ENCODE measurements at places on chromosomes 7 and 10.

- DNase-seq = peak; percentile 0
Observed at GRCh38 chr7:138449580-138449979, 10.5 kb upstream of the TRIM24 start.

DNA sequence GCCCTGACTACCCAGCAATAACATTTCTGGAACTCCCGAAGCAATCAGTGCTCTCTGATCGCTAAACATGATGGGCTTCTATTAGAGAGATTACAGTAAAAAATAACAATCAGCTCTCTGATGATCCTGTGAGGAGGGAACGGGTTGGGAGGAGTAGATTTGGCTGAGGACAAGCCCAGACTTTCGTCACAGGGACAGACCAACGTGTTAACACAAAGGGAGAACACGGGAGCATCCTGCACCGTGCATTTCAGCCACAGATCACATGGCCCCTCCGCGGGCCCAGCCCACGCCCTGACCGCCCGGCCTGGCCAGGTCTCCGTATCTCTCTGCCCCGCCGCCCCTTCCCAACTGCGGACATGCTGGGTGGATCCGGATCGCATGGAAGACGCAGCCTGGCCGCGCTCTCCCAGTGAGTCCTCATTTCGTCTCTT lies 95.0 kb upstream of the AGBL3 start:
- DNase-seq = peak; percentile 70

DNA sequence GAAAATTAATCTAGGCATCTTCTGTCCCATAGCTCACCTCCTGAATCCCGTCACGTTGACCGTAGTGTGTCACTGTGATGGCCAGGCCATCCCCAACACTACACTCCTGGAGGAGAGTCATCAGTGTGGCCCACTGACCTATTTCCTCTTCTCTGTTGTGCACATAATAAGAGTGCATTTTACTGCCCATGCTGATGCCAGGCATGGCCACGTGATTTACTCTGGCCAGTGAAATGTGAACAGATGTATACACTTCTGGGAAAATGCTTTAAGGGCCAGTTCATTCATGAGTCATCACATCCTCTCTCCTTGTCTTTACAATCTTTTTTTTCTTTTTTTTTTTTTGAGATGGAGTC lies 101.9 kb upstream of the PIP4K2A start:
- DNase-seq = no peak

DNA sequence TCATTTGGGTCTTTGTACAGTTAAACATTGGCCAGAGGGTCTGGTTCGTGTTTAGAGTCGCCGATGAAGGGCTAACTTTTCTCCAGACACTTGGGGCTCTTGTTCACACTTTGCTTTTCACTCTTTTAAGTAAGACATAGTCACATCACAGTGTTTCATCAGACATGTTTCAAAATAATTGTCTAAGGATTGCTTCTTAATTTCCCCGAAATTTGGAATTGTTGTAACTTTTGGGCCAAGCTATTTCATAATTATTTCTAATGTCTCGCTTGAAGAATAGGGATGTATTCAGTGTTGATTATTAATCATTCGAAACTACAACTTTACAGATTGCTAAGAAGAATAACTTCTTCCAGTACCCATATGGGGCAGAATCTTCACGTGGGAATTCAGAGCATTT lies 92.8 kb downstream of the TCF7L2 start:
- DNase-seq = no peak

- no peak for DNase-seq
Observed at GRCh38 chr7:108308276-108308675, 148.0 kb downstream of the NRCAM start.

GRCh38 chr7:129454249-129454551 lies 20.0 kb downstream of the STRIP2 start:
- DNase-seq = no peak

DNA sequence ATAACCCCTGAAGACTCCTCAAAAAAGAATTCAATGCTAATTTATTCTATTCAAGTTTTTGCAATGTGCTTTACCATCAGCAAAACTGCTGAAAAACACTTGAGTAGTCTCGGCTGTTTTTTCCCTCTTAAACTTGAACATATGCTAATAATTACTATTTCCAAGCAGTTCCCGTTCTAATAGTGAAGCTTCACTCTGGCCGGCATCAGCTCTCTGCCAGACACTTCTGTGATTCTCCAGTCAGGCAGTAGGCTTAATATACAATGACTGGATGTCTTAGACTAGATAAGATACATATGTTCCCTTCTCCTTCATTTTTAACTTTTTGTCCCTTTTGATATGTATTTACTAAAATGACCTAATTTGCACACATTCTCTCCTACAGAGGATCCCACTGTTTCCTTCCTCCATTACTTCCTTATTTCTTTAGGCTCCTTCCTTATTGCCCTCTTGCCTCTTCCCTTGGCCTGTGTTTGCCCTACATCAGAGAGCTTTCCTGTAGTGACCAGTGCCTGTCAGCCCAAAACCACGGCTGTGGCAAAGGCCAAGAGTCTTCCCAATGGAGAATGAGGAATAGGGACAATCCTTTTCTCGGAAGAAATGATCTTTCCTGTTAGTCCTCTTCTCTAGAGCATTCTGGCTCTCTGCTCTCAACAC lies 23.5 kb downstream of the HEPACAM2 start:
- DNase-seq = no peak

DNA sequence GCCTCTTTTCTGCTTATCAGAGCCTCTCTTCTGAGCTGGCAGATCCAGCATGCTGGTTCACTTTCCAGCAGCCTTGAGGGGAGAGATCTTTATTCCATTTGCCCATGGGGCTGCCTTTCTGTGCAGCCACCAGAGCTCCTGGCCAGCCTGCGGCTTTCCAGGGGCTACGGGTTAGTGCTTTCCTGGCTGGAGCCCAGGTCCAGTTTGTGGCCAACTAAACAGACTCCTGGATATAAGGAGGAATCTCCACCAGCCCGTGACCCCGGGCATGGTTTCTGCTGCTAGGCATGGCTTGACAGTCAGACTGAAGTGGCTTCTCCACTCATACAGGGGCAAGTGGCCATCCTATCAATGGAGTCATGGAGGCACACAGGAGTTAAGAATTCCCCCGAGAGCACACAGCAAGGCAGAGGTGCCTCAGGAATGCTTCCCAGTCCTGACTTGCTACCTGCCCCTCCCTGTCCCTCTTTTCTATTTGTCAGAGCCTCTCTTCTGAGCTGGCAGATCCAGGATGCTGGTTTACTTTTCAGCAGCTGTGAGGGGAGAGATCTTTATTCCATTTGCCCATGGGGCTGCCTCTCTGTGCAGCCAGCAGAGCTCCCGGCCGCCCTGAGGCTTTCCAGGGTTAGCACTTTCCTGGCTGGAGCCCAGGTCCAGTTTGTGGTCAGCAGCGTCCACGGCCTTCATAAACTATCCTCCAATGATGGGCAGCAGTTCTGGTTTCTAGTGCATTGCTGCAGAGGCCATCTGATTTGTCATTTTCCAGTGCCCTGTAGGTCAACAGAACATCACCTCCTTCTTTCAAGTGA lies 35.9 kb downstream of the TSPAN15 start:
- DNase-seq = no peak

DNA sequence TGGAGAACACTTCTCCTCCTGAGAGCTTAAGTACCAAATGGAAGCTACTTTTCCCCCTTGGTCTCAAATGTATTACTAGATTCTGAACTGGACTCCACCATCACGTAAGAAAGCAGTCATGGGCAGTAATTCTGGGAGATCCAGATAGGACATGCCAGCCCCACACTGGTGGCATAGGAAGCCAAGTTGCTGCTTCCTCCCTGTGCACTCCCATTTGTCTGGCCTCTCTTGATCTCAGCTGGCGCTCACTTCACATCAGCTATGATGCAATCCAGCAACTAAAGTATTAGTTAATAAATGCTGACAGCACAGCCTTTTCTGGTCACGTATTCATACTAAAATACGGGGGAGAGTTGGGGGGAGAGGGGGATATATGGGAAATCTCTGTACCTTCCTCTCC lies 3.4 kb upstream of the IL6 start:
- DNase-seq = no peak

GRCh38 chr7:28551331-28551730 lies 139.0 kb downstream of the CREB5 start:
- DNase-seq = no peak

DNA sequence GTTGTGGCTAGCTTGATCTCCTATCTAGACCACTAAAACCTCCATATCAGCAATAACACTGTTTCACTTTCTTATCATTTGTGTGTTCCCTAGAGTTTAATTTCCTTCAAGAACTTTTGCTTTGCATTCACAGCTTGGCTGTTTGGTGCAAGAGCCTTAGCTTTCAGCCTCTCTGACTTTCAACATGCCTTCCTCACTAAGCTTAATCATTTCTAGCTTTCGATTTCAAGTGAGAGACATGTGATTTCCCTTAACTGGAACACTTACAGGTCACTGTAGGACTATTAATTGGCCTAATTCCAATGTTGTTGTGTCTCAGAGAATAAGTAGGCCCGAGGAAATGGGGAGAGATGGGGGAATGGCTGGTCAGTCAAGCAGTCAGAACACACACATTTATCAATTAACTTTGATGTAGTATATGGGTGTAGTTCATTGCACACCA lies 10.6 kb upstream of the BPGM start:
- no peak for DNase-seq

DNA sequence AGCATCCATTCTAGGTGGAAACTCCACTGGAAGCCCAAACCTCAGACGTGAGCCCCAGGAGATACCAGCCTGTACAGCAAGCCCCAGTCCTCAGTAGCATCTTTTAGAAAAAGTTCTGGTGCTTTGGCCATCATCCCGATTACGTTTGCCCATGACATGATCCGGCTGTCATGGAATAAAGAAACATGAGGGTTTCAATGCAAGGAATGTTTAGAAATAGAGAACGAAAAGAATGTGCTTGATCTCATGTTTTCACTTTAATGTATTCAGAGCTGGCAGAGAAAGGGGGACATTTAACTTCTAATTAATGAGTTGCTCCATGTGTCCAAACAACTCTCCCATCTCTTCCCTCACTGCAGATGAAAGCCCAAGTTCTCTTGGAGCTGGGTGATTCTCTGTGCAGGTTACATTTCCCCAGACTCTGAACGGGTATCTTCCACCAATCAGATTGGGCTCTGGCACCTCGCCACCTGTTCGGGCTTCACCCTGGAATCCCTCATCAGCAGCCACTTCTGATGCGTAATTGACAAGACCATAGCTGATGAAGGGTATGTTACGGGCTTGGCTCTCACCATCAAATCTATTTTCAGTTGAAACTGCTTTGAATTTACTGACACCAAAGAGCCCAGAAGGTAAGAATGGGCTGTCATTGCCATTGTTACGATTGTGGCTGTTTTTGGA lies 165.3 kb downstream of the PLXNA4 start:
- DNase-seq = no peak

GRCh38 chr10:7412237-7412927 lies 1.5 kb upstream of the SFMBT2 start:
- DNase-seq = no peak

GRCh38 chr10:107280293-107280692 lies 115.8 kb upstream of the SORCS1 start:
- no peak for DNase-seq

DNA sequence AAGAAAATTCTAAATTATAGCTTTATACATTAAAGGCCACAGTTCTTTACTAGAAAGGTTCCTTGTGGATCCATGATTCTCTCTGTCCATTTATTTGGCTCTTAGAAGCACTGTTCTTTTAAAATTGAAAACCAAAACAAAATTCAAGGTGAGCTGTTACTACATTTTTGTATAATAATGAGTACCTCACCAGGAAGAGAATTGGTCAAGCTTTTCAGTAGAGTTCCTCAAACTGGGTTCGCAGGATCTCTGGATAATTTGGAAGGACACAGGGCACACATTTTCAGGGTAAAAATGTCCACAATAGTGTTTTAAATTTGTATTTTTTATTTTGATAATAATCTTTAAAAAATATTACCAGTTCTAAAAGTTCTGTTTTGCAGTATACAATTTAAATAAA lies 93.0 kb downstream of the PPP1R3A start:
- no peak for DNase-seq

DNA sequence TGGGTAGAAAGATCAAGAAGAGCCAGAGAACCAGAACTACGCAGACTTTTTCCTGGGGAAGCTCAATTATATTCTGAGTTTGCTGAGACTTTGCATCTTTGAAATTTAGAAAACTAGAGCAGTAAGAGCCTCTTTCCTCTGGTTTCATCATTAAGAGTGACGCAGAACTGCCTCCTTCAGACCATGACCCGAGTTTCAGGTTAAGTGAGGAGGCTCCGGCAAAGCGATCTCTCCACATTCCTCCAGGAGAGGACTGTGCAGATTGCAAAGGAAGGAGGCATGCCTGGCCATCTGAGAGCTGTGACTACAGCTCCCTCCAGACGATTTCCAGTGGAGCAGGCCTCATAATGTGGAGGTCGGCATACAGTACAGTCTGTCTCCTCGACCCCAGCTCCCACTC lies 115.8 kb upstream of the LANCL2 start:
- no peak for DNase-seq

GRCh38 chr7:22469371-22470143 lies 30.4 kb downstream of the STEAP1B start:
- no peak for DNase-seq

DNA sequence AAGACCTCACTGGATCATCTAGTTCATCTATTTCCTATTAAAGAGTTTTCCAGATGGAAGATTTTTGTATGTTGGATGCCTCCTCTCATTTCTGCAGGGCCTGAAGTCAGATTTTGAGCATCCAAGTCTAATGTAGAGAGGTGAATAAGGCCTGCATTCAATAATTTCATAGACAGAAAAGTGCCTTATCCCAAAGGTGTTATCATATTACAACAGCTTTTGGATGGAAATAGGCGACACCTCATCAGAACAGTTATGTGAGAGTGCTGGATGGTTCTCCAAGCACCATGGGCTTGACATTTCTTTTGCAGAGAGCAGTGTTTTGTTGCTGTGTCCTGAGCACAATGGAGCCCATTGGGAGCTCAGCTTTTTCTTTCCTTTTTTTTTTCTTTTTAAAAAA lies 162.4 kb upstream of the MEOX2 start:
- no peak for DNase-seq

- DNase-seq = peak; percentile 56
Observed at GRCh38 chr10:58305821-58306220, 29.0 kb upstream of the UBE2D1 start.

- DNase-seq = no peak
Observed at GRCh38 chr7:33813331-33813730, 92.0 kb upstream of the BMPER start.

DNA sequence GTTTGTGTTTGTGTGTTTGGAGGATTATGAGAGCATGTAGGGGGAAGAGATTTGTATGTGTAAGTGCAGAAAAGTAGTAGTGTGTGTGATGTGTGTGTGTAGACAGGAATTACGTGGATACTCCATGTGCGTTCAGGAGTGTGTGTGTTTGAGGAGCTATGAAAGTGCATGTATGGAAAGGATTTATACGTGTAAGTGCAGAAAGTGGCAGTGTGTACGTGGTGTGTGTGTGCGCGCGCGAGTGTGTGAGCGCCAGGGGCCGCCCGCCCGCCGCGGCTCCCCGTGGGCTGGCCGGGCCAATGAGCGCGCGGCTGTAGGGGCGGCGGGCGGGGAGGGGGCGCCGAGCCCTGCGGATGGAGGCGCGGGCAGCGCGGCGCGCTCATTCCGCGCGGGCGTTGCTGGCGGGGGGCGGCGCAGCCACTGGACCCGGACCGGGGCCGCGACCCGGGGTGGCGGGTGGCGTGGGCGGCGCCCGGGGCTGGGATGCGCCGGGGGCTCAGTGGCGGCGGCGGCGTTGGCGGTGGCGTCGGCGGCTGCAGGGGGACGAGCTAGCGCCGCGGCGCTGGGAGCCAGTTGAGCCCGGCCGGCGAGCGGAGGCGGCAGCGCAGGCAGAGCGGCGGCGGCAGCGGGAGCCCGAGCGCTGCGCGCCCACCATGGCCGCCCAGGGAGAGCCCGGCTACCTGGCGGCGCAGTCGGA lies at the start of gene BICC1:
BICC1 (plus strand) TSS at position 382 of the 697 bp plus-strand sequence; CDS start at position 654, 272 bp downstream.
- peak; percentile 49 for DNase-seq

All from COR-L47 (cell line).